ENCODE measurements at places on chromosomes 11 and 22.

- no peak for DNase-seq
These were observed 7.9 kb downstream of the FOXR1 start for GRCh38 chr11:118979434-118979833.

DNA sequence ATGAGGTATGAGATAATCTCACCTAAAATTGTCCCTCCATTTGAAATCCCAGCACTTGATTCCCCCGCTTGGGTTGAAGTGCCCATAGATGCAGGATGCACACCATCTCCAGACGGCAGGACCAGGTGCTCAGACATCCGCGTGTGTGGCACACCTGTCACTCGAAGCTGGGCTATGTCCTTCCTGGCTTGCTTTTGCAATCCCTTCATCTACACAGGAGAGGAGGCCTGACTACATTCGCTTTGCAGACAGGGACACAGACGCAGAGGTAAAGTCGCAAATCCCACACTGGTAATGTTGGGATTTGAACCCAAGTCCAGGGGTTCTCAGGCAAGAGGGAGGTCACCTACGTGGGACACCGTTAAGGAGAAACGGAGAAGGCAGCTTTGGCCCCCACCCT is 7.2 kb upstream of the CYTH4 start:
- no peak for DNase-seq

- no peak for DNase-seq
These were observed 43.0 kb upstream of the KLHL35 start for GRCh38 chr11:75475767-75476650.

GRCh38 chr22:37187891-37188761 is at the start of gene C1QTNF6:
Gene C1QTNF6, minus strand, starts transcription at chr22:37188247. Its CDS starts 34 bp downstream, at chr22:37188213.
- no peak for DNase-seq

DNA sequence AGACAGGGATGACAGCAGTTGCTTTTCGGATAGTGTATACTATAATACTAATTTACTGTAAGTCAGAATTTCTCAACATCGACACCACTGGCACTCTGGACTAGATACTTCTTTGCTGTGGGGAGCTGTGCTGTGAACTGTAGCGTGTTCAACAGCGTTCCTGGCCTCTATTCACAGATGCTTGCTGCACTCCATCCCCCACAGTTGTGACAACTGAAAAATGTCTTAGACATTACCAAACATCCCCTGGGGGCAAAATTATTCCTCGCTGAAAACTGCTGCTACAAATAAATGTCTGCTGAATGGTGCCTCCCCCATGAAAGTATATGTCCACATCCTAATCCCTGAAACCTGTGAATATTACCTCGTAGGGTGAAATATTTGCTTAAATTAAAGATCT is 7.5 kb upstream of the SLC15A3 start:
- DNase-seq: no peak

- DNase-seq: no peak
These were observed 1.2 kb upstream of the TMEM45B start for GRCh38 chr11:129814244-129815014.

- DNase-seq: no peak
These were observed 147.7 kb upstream of the TIMP3 start for GRCh38 chr22:32653823-32654222.

GRCh38 chr11:34204396-34205279 is 99.2 kb downstream of the NAT10 start:
- DNase-seq: no peak

DNA sequence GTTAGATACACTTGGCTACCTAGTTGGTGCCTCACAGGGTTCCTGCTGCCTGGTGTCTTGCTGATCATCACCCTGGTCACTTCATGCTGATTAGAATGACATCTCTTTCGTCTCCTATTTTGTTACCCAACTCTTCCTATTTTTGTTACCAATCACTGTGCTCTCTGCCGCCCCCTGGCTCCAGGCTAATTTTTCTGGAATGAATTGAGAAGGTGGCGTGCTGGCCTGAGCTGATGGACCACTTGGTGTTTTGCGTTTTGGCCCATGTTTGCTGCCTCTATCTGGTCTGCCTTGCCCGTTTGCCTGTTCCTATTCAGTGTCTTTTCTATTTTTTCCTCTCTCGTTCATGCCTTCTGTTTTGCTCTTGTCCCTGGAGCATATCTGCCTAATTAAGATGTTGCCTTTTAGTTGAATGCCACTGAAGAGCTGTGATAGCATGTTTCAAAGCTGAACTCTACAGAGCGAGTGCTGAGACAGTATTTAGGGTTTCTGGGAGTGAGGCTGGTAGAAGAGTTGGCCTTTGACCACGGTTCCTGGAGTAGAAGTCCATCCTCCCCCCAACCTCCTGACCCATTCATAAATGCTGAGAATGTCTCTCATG is 5.9 kb upstream of the ATF4 start:
- no peak for DNase-seq

- DNase-seq: no peak
These were observed 406.5 kb upstream of the CCDC90B start for GRCh38 chr11:83692675-83693074.
